ENCODE measurements at places on chromosomes 5 and 9.

GRCh38 chr9:1619915-1620710 is 395.0 kb upstream of the SMARCA2 start:
- peak; percentile 21 for DNase-seq

DNA sequence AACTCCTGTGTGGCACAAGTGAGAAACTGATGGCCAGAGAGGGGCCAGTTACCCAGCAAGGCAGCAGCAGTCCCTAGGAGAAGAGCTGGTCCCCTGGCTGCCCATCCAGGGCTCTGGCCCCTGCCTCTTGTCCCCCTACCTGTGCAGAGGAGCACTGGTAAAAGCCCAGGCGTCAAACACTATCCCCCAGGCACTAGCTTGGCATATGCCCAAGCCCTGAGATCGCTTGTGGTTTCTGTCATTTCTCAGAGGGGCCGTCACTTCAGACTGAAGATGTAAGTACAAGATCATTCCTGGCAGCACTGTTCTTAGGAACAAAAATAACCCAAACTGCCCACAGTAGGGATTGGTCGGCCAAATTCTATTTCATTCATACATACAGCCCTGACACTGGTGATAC is 53.9 kb downstream of the COL15A1 start:
- no peak for DNase-seq

GRCh38 chr9:94057918-94058317 is 26.3 kb upstream of the PTPDC1 start:
- no peak for DNase-seq

DNA sequence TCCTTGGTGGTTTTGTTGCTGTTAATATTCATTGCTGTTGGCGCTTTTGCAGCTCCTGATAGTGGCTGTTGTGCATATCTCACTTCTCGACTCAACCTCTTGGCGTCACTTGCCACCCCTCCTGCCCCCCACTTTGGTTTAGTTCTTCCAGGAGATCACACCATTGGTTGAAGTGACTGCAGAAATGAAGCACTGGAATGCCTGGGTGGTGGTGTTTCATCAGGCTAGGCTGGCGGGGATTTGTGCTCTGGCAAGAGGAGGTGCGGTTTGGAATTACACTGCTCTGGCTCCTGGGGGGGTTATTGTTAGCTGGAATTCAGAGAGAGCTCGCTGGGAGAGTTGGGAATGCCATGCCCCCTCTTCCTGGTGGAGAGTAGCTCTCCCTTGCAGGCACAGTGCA is 11.5 kb downstream of the PRRC2B start:
- DNase-seq: no peak

GRCh38 chr5:16540421-16540820 is 74.8 kb upstream of the ZNF622 start:
- no peak for DNase-seq

DNA sequence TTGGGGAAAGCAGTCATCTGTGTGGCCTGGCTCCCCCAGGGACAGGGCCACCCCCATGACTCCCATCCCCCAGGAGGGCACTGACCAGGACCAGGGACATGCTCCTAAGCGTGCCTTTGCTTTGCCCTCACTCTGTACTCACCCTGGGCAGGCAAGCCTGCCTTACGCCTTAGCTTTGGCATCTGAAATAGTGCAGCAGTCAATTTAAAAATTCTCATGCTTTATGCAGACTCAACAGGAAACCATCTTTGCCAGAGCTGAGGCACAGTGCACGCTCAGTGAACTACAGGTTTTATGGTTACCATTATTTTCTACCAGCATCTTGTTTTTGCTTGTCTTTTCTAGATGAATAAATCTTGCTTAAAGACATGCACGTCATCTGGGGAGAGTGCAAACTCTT is 323.5 kb downstream of the IRX2 start:
- DNase-seq: no peak

GRCh38 chr5:72268753-72269410 is 51.2 kb downstream of the MRPS27 start:
- DNase-seq: no peak

DNA sequence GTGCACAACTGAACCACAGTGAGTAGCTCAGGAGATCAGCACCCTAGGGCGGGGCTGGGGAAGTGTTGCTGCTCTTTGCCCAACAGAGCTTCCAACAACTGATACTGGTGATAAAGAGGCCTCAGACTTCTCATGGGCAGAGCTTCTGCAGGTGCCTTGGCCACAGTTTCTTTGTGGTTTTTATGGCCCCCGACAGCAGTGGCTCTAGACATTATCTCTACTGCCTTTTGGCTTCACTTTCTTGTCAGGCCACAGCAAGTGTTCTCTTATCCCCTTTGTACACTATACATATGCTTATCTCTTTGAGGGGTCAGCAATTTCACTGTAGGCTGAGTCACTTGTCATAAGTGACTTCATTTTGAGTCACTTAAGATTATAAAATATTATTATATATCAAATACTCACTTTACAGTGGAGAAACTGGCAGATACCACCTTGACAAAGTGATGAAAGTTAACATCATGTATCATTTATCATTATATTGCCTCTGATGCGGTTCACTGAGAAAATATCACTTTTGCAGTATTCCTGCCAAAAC is 90.9 kb upstream of the COX7C start:
- DNase-seq: no peak

DNA sequence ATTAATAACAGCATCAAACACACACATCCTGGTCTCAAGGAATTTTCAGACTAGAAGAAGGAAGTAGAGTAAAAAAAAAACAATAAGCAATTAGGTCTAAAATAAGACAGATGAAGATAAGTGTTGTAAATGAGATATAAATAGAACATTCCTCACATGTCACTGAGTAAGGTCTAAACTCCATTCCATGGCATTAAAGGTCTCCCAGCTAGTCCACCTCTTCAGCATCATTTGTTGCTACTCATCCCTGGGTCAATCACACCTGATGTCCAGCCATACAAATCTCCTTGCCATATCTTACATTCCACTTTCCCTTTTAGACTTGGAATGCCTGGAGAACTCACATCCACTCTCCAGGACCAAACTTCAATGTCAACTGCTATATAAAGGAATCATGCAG is 214.1 kb upstream of the KLF4 start:
- no peak for DNase-seq

DNA sequence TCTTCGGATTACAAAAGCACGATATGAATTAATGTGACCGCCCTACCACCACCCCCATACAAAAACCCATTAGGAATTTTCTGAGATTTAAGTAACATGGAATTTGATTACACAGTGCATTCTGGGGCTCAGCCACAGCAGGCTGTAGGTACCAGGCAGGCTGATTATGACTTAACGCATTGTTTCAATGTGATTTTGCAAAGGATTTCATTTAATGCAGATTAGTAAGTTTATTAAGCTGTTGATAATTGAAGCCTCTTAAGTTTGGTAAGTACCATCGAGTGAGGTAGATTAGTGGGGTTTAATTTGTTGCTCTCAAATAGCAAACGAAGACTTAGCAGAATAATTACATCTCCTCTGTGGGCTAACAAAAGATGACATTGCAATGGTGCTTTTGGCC is 240.1 kb downstream of the TRPM3 start:
- DNase-seq: no peak

DNA sequence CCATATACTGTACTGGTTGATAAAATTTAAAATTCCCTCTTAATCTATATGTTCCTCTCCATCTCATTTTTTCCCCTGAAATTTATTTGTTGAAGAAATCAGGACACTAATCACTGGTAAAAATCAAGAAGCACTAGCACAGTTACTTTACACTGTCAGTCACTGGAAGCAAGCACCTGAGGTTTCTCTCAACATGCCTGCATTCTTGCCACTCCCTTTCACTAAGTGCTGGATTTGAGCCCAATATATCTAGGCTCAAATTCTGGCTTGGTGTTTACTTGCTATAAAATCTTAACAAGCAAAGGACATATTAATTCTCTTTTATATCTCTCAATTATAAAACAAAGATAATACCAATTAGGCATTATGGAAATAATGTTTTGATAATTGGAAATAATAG is 58.6 kb downstream of the DIAPH1 start:
- DNase-seq: no peak

DNA sequence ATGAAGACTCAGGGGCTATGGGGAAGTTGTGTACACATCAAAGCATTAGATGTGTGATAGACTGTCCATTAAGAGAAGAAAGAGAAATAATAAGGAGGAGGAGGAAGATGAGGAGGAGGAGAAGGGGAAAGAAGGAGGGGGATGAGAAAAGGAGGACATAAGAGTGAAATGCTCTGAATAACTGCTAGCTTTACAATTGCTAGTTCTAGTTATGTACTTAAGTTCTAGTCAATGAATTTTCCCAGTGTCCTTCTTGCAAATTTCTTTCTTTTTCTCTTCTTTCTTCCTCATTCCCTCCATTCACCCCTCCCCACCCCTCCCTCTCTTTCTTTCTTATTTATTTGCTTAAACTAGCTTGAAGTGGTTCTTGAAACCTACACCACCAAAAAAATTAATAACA is 534.9 kb upstream of the GRAMD2B start:
- DNase-seq: no peak

DNA sequence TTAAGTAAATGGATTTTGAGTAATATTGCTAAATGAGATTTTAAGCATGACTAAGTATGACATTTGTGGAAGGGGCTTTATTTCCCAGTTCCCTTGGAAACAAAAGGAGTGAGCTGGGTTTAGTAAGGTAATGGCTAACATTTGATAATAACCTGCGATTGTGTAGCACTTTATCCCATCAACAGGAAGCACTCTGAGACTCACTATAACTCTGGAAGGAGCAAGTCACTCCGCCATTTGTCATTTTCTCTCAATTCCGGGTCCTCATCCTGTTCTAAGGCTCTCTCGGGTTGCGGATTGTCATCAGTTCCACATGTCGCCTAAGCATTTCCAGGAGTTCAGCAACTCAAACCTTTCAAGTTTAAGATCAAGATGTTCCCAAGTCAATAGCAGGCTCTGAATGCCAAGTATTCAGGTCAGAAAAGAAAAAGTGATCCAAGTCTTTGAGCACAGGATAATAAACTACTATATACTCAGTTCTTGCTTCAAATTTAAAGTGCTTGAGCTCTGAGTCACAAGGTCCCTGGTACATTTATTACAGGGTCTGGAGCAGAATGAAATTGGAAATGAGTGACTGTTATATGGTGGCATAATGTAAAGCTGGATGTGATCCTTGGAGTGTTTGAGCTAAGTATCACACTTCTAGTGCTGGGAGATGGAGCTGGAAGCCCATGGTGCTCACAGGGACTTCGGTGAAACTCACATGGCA is 39.3 kb downstream of the CAPSL start:
- DNase-seq: no peak

GRCh38 chr5:72233835-72234234 is 86.2 kb downstream of the MRPS27 start:
- DNase-seq: no peak
